Cerebellar nuclear complex (tissue), 1 donor: ENCODE measurements at places on chromosomes 1 and 21.

- no peak for DNase-seq
Measured at GRCh38 chr1:59005491-59006288, 221.8 kb upstream of the JUN start.

- DNase-seq: no peak
Measured at GRCh38 chr1:206013026-206013795, 10.0 kb upstream of the RAB7B start.

- no peak for DNase-seq
Measured at GRCh38 chr1:199954699-199955098, 72.8 kb upstream of the NR5A2 start.

DNA sequence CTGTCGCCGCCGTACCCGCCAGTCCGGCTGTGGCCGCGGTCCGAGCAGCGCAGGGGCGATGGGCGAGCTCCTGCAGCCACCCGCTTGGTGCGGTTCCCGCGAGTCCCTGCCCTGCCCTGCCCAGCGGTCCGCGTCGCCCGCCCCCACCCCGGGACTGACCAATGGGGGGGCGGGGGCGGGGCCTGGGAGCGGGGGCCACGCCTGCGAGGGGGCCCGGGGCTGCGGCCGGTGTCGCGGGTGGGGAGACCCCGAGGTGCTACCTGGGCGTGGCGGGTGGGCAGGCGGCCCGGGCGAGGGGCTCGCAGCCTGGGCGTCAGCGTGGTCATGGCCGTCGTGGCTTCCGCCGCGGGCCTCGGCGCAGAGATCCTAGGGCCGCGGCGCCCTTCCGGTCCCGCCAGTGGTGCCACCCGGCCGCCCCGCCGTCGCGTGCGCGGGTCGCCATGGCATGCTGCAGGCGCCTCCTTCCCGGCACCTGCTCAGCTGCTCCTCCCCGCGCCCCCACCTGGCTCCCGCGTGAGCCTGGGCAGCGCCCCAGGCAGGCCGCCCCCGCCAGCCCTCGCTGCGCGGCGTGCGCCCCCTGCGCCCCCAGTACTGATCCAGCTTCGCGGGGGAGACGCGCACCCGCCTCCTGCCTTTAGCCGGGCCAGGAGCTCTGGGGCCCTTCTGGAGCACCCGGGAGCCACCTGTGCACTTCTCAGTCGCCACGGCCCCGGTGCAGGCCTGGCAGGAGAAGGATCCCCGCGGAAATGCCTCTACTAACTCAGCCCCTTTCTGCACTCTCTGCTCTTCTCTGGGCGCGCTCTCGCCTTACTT, at the start of gene BMP8B:
Gene BMP8B (minus strand): TSS at position 108 of the 813 bp plus-strand sequence. CDS start 380 bp downstream, outside the sequence.
- DNase-seq: no peak

GRCh38 chr1:118185084-118185832, at the start of gene SPAG17:
Gene SPAG17, minus strand, starts transcription at chr1:118185228. Its CDS starts 71 bp downstream, at chr1:118185157.
- no peak for DNase-seq

DNA sequence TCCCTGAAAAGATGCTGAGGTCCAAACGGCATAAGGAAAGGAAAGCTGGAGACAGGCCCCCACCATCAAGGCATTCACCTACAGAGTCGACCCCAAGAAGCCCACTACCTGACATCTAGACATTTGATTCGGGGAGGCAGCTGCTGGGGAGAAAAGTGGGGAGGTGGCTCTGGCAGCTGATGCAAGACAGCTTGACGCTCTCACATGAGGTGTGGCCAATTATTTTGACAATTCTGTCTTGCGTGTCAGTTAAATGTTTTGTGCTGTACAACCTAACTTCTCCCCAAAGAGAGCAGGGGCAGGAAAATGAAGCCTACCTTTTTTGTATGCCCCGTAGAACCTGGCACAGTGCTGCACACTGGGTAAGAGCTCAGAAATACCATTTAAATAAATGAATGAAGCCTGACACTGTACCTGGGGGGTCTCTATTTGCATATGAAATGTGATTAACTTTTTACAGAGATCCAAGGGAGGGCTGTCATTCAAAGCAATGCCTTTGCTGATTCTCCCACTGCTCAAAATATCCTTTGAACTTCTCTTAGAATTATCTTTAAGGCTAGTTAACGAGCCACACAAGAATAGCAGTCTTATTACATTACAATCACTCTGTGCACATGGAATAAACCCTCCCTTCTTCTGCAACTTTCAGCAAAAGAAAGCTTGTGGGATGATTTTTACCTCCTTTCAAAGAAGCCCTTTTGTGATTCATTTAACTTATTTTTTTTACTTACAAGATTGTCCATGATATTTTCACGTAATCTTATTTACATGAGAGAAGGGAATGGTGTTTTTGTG, 163.2 kb downstream of the TNR start:
- no peak for DNase-seq

- DNase-seq: no peak
Measured at GRCh38 chr1:41740630-41741239, 178.0 kb downstream of the HIVEP3 start.

GRCh38 chr1:207828485-207829158, 76.8 kb downstream of the CD46 start:
- DNase-seq: no peak

- DNase-seq: no peak
Measured at GRCh38 chr21:29077651-29078090, 4.2 kb upstream of the CCT8 start.

GRCh38 chr1:83997631-83998030, 1.3 kb downstream of the TTLL7 start:
- no peak for DNase-seq

DNA sequence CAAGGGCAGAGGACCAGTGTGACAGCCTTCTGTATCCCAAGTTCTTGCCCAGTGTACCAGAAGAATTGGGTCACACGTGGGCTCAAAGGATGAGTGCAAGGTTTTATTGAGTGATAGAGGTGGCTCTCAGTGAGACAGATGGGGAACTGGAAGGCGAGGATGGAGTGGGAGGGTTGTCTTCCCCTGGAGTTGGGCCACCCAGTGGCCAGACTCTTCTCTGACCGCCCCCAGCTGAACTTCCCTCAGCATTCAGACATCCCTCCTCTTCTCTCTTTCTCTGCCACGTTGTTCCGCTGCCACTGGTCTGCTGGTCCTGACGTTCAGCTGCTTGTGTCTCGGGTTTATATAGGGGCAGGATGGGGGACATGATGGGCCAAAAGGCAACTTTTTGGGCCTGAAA, 150.1 kb upstream of the IVNS1ABP start:
- no peak for DNase-seq

DNA sequence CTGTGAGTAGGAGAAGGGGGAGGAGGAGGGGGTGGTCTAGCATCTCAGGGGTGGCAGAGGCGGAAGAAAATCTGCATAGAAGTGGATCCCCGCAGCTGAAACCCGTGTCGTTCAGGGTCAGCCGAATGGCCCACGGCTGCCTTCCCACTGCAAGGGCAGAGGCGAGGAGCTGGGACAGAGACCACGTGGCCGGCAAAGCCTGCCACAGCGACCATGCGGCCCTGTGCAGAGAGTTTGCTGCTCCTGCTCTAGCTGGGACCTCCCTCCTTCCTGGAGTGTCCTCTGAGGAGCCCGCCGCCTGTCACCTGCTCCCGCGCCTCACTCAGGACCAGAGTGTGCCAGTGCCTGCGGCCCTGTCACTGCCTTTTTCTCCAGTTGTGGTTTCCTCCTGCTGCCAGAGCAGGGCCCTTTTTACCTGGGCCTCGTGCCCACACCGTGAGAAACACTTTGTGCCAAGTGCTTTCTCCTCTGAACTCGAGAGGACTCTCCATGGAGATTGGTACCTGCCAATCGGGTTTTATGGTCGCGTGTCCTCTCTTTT, 5.4 kb upstream of the TRPM2 start:
- no peak for DNase-seq

- no peak for DNase-seq
Measured at GRCh38 chr1:93005252-93005598, 44.0 kb upstream of the DIPK1A start.

GRCh38 chr1:61520401-61520800, 204.5 kb downstream of the TM2D1 start:
- no peak for DNase-seq

DNA sequence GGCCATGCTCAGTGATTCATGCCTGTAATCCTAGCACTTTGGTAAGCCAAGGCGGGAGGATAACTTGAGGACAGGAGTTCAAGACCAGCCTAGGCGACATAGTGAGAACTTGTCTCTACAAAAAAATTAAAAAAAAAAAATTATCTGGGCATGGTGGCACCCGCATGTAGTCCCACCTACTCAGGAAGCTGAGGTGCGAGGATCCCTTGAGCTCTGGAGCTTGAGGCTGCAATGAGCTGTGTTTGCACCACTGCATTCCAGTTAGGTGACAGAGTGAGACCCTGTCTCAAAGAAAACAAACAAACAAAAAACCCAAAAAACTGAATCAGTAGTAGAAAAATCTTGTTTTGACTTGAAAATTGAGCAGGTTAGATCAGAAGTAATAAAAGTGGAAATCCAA, 67.1 kb upstream of the IPO9 start:
- DNase-seq: no peak

DNA sequence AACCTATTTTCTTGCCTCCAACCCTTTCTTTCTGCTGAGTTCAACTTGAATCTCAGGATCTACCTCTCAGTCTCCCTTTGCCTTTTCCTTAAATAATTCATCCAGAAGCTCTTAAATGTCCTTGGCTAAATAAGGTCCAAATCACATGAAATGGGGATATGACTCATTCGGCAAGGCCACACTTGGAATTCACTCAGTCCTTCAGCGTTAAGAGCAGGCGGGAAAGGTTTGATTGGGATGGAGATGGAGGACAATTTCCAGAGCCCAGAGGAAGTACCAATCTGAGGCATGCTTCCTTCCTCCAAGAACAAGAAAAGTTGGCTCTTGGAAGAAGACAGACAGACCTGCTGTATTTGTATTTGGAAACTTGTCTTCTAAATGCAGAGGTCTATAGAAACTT, 128.5 kb downstream of the PROX1 start:
- DNase-seq: no peak

- DNase-seq: no peak
Measured at GRCh38 chr1:98210064-98210463, 289.2 kb upstream of the DPYD start.

- no peak for DNase-seq
Measured at GRCh38 chr1:231064418-231064817, 24.4 kb upstream of the FAM89A start.

DNA sequence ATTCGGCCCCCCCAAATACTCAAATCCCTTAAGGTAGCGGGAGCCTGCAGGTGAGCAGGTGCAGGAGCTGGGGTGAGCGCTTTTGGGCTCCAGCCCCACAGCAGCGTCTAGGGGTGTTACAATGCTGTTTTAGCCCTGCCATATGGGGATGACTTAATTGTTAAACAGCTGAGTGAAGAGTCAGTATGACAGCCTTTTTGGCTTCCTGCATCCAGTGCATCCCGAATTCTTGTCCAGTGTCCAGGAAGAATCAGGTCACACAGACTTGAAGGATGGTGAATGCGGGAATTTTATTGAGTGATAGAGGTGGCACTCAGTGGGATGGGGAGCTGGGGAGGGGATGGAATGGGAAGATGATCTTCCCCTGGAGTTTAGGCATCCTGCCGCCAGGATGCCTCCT, 30.4 kb upstream of the HHAT start:
- no peak for DNase-seq

DNA sequence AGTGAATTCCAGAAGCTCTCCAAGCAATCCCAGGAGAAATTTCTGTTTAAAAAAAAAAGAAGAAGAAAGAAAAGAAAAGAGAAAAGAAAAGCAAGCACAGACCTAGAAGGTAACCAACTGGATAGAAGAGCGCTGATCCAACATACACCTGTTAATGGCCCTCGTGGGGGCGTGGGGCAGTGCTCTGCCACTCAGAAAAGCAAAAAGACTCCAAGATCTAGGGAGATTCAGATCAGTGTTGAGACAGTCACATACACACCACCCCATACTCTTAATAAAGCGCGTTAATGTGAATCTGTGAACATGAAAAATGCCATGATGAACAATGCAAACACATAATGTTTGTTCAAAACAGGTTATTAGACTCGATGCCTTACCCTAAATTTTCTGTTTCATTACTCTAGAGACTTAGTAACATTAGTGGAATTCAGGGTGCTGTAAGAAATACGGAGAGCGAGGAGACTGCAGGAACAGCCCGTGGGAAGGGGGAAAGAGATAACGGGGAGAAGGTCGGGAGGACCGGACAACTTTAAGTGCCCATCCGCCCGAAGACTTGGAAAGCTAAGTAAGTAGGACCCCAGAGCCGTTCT, 406 bp downstream of the NME7 start:
- DNase-seq: no peak

DNA sequence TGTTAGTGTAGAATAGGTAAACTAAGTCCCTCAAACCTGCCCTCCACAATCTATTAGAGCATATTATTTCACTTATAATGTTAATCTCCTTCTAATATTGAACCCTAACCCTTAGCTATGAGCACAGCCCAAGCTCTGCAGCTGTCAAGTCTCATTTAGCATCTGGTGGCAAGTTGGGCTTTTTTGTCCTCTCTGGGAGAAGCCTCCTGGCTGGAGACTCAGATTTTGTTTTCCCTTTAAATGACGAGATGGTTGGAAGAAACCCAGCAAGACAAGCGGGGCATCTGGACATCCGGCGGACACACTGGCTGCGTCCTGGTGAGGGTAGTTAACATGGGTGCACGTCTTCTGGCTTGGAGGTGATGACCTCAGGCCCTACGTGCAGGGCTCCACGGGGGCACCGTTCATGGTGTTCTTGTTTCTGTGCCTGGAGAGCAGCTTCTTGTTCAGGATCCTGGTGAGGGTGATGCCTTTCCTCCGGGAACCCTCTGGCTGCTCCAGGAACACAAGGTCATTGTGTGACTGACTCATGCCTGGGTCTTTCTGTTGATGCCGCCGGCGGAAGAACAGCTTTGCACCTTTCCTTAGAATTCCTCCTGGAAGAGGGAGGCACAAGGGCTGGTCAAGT, 9.7 kb upstream of the PRDM15 start:
- no peak for DNase-seq

- no peak for DNase-seq
Measured at GRCh38 chr1:230839173-230839572, 29.1 kb downstream of the C1orf198 start.

GRCh38 chr1:88655685-88656299, 28.3 kb upstream of the PKN2 start:
- DNase-seq: no peak

DNA sequence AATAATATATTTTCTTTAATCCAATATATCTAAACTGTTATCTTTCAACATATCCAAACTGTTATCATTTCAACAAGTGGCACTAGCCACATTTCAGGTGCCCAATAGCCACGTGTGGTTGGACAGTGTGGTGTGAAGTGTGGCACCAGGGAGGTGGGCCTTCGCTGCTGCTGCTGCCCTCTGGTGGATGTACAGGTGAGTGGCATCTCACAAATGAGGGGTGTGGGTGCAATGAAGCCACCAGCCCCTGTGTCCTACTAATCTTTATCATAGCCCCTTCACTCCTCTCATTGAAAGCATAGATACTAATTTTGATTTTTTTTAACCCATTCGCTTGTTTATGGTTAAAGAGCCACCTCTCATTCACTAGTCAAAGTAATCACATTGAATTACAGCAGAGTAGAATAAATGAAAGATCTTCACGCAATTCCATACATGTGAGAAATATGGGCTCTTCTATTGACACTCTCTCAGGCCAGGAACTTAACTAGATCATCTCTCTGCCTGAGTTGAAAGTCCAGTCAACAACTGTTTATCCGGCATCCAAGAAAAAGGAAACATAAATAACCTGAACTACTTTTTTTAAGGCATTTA, 499.2 kb downstream of the OMA1 start:
- no peak for DNase-seq
